ENCODE measurements at places on chromosomes 11 and 22.

DNA sequence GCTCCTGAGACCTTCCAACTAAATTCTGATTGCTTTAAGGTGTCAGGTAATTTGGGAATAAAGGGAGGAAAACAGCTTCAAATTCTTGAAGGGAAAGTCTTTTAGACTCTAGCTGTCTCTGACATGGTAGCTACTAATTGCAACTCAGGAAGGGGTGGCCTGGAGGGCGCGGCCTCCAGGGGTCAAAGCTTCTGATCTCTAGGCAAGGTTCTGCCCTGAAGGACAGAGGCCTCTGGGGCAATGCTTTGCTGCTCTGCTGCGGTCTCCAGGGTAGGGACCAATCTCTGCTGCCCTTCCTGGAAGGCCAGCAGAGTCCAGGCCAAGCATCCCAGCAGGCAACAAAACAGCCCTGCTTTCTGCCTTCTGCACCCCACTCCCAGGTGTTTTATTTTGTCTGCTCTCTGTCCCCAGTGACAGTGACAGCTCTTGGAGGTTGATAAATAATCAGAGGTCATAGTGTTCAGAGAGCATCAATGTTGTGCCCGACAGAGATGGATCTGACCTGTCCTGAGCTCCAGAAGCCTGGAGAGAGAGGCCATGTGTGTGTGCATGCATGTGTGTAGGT, 1.8 kb upstream of the TUB start:
- DNase-seq, result no peak

DNA sequence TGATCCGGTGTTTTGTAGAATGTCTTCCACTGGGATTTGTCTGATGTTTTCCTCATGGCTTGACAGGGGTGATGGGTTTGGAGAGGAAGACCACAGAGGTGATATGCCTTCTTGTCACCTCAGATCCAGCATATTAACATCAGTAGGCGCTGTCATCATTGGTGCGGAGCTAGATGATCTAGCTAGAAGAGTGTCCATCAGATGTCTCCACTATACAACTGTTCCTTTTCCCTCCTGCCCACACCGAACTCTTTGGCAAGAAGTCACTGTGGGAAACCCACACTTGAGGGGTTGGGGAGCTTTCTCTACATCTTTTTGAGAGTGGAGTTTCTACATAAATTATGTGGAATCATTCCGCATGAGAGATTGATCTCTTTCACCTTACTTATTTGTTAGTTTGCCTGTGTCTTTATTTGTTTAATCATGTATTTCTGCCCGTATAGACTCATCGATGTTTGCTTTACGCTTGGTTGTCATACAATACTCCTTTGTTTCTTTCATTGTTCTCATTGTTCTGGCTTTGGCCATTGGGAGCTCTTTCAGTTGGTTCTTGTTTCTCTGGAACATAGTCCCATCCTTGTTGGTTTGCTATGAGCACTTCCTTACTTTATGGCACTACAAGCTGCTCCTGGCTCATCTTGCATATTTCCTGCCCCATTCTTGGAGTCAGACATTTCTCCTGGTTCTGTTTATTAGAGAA, 1420.3 kb downstream of the BRD1 start:
- DNase-seq, result no peak

DNA sequence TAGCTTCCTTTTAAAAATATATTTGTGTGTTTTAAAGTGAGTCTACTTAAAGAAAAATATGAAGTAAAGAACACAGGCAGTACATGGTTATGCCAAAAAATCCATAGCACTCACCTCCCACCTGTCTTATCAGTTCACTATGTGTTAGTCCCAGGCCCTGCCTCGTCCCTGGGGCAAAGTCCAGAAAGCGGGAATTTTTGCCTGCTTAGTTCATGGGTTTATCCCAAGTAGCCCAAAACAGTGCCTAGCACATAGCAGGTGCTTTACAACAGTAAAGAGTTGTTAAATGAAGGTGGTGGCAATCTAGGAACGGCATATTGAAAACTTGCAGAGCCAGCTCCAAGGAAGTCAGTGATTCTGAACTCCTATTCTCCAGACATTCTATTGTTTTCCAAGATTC, 154.0 kb downstream of the MN1 start:
- DNase-seq, result no peak

GRCh38 chr11:74507582-74507981, 14.1 kb upstream of the LIPT2 start:
- DNase-seq, result no peak

DNA sequence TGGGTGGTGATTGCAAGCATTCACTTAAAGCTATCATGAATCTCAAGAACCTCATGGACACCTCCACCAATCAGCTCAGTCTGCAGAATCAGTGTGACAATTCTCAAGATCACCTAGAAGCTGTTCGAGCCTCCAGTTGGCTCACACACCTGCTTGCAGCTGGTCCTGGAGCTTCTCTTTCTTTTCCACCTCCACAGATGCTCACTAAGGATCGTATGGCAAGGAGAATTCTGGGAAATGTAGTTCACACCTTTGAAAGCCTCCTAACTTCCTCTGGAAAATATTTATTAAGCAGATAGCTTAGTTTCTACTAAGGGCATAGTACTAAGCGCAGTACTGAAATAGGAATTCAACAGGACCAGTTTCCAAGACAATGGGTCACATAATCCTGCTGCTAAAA, 26.2 kb downstream of the FSHB start:
- no peak for DNase-seq

DNA sequence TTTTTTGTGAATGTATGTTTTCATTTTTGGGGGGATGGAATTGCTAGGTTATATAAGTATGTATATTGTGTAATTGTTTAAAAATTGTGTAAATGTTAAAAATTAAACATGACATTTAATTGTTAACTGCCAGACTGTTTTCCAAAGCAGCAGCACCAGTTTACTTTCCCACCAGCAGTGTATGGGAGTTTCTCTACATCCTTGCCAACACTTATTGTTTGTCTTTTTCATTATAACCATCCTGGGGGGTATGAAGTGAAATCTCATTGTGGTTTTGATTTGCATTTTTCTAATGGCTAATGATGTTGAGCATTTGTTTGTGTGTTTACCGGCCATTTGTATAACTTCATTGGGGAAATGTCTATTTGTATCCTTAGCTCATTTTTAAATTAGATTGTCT, 31.7 kb upstream of the RRAS2 start:
- no peak for DNase-seq

GRCh38 chr11:81888391-81888790, 845.3 kb downstream of the FAM181B start:
- no peak for DNase-seq

GRCh38 chr22:29167032-29167911, 38.4 kb upstream of the EMID1 start:
- DNase-seq, result peak; percentile 89

All from GM20000 (cell line).